Gastroesophageal sphincter (tissue), 4 donors: ENCODE measurements at places on chromosomes 6 and 20. TPM values are rescaled to one million over a fixed set of nuclear protein-coding genes. Genes with fewer than 3 reads are reported as not detected.

GRCh38 chr20:37504404-37505096, 16.5 kb upstream of the NNAT start:
- no peak for ATAC-seq

OTOR gene
- not detected for total RNA-seq

DNA sequence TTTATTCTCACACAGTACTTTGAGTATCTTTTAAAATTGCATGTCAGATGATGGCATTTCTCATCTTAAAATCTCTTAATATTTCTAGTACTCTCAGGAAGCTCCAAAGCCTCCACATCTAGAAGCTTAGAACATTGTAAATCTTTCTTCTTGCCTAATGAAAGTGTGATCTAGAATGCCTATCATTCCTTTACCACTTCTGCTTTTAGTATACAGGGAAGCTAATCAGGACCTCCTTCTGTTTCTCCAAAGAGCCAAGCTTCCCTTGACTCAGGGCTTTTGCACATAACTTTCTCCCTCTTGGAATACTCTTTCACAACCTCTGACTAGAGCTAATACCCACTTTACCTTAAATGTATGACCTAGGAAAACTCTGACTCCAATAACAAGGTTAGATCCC, 7.5 kb upstream of the ELOVL4 start:
- ATAC-seq = no peak

GRCh38 chr6:34900321-34901031, 11.4 kb downstream of the ANKS1A start:
- ATAC-seq = no peak
